ENCODE measurements at places on chromosomes 4 and X. TPM values are rescaled to one million over a fixed set of nuclear protein-coding genes. Genes with fewer than 3 reads are reported as not detected.

DNA sequence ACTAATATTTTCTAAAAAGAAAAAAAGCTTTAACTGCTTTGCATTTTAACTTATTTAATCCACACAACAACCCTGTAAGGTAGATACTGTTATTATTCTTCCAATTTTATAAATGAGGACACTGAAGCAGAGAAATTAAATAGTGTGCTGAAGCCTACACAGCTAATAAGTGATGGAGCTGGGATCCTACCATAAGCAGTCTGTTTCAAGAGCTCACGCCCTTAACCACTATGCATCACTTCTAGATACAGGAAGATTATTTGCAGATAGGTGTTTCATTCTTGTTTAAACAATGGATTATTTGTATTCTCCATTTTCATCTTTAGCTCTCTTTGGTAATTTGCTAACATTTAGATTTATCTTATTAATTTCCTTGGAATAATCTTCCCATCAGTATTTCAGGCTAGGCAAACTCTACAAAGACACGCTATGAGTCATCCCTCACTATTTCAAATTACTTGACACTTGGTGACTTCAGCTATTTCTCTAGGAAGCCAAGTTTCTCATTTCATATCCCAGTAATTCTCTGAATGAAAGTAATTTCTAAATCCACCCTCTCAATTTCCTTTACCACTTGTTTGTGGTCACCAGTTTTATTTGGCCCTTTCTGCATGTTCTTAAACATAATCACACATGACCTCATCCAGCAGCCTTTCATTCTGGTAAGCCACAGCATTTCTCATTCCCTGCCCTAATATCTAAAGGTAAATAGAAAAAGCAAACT is 67.3 kb downstream of the ASB9 start:
- DNase-seq: peak; percentile 1

DNA sequence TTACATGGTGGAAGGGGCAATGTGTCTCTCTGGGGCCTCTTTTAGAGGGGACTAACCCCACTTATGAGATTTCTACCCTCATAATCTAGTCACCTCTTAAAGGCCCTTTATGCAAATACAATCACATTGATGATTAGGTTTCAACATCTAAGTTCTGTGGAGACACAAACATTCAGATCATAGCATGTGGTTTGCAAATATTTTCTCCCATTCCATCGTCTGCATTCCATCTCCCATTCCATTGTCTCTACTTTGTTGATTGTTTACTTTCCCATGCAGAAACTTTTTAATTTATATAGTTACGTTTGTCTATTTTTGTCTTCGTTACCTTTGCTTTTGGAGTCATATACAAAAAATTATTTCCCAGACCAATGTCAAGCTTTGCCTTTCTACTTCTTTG is 927.5 kb upstream of the INTU start:
- no peak for DNase-seq

DNA sequence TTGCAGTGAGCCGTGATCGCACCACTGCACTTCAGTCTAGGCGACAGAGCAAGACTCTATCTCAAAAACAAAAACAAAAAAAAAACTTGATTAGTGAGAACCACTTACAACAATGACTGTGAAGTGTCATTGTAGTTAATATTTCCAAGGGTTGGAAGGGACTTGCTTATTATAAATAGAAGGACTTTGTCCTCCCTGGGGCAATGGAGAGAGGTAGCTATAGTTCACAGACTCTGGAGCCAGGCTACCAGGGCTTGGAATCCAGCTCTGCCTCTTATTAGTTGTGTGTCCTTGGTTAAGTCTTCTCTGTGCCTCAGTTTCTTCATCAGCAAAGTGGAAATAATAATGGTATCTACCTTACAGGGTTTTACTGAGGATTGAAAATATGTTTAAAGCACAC is 51.6 kb downstream of the TMEM150C start:
- DNase-seq: no peak

- no peak for DNase-seq
These were observed 66.9 kb upstream of the C4orf50 start for GRCh38 chr4:6085028-6085690.

GRCh38 chr4:61520166-61520565 is 320.0 kb downstream of the ADGRL3 start:
- no peak for DNase-seq

DNA sequence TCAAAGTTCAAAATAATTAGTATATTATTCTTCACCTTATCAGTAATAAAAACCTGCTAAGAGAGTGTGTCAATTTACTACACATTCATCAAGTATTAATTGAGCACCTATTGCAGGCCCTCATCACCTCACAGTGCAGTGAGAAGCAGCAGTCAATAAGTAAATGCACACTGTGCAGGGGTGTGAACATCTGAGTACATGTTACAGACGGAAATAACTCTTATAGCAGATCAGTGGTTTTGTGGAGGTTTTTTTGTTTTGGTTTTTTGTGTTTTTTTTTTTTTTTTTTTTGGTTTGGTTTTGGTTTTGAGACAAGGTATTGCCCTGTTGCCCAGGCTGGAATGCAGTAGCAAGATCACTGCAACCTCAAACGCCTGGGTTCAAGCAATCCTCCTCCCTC is 20.3 kb downstream of the KLF3 start:
- DNase-seq: no peak

GRCh38 chrX:18864390-18864920 is 119.5 kb downstream of the PHKA2 start:
- DNase-seq: no peak

- no peak for DNase-seq
These were observed 71.0 kb downstream of the DDX60L start for GRCh38 chr4:168409089-168409801.

DNA sequence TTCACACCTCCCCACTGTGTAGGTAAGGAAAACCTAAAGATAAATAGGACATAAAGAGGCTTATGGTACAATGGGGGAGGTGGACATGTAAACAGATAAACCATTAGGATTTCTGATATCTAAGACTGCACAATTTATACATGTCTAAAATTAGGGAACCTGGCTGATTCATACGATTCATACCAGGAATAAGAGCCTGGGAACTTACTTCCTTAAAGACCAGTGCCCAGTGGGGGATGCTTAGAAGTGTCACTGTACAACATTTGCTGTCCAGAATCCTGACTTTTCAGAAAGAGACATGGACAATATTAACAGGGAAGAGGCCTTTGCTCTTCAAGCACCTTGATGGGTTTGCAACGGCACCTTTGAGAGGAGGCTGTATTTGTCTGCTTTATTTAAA is 116.8 kb upstream of the KIT start:
- no peak for DNase-seq

- DNase-seq: peak; percentile 42
These were observed 95.2 kb downstream of the SHROOM4 start for GRCh38 chrX:50718776-50719175.

DNA sequence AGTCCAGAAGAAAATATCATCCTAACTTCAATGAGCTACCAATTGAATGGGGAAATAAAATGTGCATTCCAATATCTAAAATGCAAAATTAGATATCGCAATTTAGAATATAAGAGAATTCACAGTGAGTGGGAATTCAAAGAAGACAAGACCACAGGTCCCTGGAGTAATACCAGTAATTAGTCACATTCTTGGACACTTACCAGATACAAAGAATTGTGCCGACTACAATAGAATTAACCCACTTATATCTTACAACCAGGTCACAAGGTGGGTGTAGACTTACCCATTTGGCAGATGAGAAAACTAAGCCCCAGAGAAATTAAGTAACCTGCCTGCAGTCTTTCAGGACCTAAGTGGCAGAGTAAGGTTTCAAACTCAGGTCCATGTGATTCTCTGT is 84.3 kb upstream of the C1QTNF7 start:
- no peak for DNase-seq

- DNase-seq: no peak
These were observed 51.9 kb downstream of the MAOA start for GRCh38 chrX:43707812-43708548.

- DNase-seq: no peak
These were observed 77.8 kb upstream of the SH3RF1 start for GRCh38 chr4:169348541-169348940.

DNA sequence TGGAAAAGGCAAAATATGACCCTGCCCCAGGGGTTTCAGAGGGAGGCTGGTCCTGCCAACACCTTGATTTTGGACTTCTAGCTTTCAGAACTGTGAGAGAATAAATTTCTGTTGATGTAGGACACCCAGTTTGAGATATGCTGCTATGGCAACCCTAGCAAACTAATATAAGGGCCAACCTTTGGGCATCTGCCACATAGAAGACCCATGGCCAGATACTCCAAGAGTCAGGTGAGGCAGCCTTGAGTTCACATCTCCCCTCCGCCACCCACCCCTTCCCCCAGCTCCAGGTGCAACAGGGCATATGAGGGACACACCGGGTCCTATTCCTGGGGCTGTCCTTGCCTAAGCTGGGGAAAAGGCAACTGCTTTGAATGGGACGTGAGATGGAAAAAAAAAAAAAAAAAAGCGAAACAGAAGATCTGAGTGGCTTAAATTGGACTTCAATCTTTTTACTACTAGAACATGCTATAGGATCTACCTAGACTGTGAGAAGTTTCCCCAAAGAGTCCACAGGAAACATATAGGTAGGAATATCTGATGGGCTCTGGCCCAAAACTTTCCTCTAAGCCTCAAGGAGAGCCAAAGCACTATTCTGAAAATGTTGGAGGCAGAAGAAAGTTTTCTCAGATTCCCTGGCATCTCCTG is 56.5 kb upstream of the PROM1 start:
- DNase-seq: no peak

DNA sequence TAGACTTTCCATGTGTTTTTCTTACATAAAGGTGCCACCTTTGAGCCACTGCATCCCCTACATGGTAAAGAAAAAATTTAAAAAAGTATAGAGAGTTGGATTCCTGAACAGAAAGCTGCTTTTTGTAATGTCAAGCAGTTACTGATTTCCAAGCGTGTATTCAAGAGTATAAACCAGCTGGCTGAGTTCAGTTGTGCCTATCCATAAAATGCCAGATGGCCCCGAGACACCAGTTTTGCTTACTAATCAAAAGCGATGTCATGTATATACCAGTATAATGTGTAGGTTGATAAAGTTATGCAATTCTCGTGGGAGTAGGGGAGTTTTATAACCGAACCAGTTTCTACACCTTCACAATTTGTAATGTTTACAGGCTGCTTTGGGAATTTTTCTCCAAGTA is 26.2 kb upstream of the PNPLA4 start:
- DNase-seq: no peak

DNA sequence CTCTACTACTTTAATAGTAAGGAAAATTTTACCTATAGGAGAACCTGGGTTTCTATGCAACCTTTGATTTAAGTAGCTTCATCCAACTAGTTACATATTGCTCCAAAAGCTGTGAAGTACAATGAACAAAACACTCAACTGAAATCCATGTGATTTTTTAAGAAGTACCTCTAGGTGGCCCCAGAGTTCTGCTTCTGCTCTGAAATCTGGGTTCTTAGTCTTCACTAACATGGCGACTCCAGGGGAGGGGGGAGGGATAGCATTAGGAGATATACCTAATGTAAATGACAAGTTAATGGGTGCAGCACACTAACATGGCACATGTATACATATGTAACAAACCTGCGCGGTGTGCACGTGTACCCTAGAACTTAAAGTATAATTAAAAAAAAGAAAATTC is 73.4 kb upstream of the MAGEB2 start:
- peak; percentile 9 for DNase-seq

- no peak for DNase-seq
These were observed 397.4 kb upstream of the ZFP42 start for GRCh38 chr4:187598196-187598595.

DNA sequence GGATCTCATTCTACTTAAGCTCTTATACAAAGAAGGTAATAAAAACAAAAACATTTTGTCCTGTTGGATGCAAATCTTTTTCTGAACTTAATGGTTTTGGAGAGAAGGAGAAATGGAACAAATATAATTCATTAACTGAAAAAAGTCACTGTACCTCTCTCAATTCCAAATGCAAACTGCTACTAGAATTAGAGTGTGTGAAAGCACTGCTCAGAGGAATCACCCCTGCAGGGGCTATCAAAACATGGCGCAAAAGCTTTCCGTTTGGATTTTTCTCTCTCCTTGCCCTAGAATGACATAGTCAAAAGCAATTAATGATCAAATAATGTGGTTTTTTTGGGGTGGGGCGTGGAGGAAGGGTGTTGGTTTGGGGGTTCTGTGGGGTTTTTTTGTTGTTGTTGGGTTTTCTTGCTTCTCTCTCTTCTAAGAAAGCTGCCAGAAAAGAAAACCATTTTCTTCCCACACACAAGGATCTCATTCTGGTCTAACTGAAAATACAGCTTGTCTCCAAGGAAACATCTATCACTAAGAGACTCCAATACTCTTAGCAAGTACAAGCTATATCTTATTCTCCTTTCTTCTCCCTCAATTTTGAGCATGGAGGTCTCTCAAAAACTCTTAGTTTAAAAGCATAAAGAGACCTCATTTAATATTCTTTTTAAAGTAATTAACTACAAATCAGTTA is 41.6 kb downstream of the USP46 start:
- no peak for DNase-seq

- DNase-seq: no peak
These were observed 502.1 kb upstream of the NR3C2 start for GRCh38 chr4:148944136-148944838.

- DNase-seq: no peak
These were observed 70.4 kb downstream of the LRBA start for GRCh38 chr4:150944660-150945059.

- peak; percentile 42 for DNase-seq
These were observed 31.7 kb downstream of the RBBP7 start for GRCh38 chrX:16838202-16839066.

The GPAT3 gene
- 0.16 TPM for total RNA-seq

The EPHA5 gene
- 22.4 TPM for total RNA-seq

The H2AZ1 gene
- 635 TPM for total RNA-seq

The TRPC5OS gene
- not detected for total RNA-seq

The EGFL6 gene
- total RNA-seq: not detected

The SPACA5 gene
- total RNA-seq: not detected

The SHROOM3 gene
- total RNA-seq: 10.0 TPM

The SPIN4 gene
- total RNA-seq: 4.1 TPM

The SSX3 gene
- total RNA-seq: not detected

The LRRC66 gene
- 0.59 TPM for total RNA-seq

The MXRA5 gene
- not detected for total RNA-seq

The MID1 gene
- total RNA-seq: 5.2 TPM

The TREX2 gene
- total RNA-seq: 12.0 TPM

The ADAM29 gene
- not detected for total RNA-seq

The TKTL2 gene
- not detected for total RNA-seq

The MAGEA10 gene
- total RNA-seq: not detected

The NHSL2 gene
- not detected for total RNA-seq

The HTR2C gene
- total RNA-seq: not detected

The OCIAD2 gene
- total RNA-seq: not detected

Measured in MG63 (cell line).